ENCODE measurements at places on chromosomes 2 and 18. TPM values are rescaled to one million over a fixed set of nuclear protein-coding genes. Genes with fewer than 3 reads are reported as not detected.

DNA sequence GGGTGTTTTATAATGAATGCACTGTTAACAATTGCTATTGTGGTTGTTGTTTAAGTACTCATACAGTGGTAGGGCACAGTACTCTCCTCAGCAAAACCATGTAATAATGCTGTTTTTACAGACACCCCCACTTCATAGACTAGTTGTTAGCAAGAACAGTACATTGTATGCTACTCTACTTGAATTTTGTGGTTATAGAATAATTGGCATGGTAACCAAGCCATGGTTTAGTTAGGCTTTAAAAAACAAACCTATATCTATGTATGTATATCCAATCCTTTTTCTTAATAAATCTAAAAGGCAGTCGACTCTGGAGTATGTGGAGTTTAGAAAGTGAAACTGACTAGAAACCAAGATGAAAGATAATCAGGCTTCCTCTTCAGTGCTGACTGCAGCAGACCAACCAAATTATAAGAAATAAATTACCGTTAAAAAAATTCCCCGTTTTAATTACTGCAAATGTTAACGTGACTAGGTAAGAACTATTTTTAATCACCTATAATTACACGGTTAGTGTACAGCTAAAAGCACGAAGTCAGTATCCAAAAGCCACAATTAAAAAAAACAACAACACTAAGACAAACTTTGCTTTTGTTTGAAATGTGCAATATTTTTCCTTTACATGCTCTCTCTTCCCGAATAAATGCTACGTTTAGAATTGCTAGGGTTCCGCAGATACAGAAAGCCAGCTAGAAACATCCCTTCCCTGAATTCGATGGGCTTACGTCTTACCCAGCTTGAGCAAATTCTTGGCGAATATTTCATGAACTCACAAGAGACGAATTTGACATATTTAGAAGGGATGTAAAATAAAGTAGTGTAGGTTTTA lies 113.3 kb upstream of the SERTAD2 start:
- DNase-seq, result no peak

NT5C1B gene
- not detected for total RNA-seq

DNA sequence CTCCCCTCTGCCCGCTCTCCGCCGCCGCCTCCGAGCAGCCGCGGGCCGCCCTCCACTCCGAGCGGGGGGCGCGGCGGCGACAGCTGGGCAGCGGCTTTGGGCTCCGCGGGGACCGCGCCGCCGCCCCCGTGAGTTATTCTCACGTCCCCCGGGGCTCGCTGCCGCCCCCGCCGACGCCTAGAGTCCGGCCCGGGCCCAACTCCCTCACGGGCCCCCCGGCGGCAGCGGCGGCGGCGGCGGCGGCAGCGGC lies 645 bp downstream of the MIB1 start:
- no peak for DNase-seq

GRCh38 chr2:16204886-16205620 lies 264.7 kb downstream of the MYCN start:
- no peak for DNase-seq

DNA sequence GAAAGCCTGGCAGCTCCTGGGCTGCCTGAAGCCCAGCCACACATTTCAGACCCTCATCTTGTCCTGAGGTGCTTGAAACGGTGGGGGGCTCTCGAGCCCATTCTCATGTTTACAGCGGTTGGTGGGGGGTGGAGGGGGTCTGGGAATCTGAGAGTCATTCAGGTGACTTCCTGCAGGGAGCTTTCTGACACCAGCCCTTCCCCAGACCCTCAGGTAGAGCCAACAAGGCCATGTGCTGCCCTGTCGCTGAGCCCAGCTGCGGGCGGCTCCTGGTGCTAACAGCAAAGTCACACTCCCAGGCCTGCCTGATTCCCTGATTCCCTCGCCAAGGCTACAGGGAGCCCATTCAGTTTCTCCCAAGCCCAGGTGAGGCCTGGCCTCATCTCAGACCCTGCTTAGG lies 324.9 kb upstream of the MEX3C start:
- no peak for DNase-seq

ZEB2 gene
- total RNA-seq, result 69.6 TPM

GRCh38 chr18:7417727-7418126 lies 149.4 kb upstream of the PTPRM start:
- DNase-seq, result no peak

- DNase-seq, result no peak
Observed at GRCh38 chr2:120108749-120109148, 95.9 kb downstream of the EPB41L5 start.

- no peak for DNase-seq
Observed at GRCh38 chr2:112637289-112637660, 8.5 kb upstream of the SLC20A1 start.

- no peak for DNase-seq
Observed at GRCh38 chr2:109385506-109385905, 228.3 kb downstream of the SEPTIN10 start.

DNA sequence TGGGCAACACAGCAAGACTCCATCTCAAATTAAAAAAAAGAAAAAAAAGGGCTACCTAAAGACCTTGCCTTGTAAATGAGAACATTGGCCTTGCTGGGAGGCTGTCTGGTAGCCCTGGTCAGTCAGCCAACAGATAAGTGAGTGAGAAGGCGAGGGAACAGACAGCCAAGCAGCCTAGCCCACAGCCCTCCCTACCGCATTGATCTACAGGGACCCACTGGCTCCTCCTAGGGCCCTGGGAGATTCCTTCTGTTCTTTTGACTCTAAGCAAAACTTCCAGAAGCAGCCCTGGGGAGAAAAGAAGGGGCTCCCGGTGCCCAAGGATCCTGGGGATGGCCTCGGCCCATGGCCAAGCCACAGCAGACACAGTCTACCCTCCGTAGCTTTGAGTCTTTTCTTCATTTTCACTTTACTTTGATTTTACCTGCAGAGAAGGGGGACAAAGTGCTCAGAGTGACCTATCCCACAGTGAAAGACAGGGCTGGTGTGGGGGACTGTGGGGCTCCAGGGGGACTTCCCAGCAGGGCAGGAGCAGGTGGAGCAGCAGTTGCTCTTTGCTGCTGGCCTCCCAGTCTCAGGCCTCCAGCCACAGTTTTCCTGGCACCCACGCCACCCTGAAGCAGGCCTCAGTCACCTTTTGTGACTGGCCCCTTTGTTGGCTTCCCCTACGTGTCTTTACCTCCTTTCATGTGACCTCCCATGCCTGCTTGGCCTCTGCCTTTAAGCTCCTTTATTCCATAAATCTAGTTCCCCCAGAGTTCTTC lies 5.1 kb downstream of the CEP68 start:
- no peak for DNase-seq

SCYGR4 gene
- total RNA-seq, result not detected

DNA sequence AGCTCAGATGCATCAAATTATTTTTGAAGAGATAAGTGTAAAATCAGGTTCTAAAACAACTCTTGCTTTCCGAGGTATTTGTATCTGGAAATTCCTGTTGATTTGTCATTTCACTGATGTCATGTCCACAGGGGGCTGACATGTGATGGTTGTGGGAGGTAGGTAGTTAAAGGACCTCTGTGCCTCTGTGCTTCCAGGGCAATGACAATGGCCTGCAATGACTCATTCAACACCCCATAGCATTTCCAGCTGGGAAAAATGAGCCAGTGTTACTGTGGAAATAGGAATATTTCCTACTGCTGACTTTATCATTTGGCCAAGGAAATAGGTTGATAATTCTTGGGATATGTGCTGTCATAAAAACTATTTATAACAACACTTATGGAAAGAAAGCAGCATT lies 86.2 kb upstream of the CCDC195 start:
- DNase-seq, result no peak

COL4A3 gene
- total RNA-seq, result 0.96 TPM

BOLL gene
- total RNA-seq, result not detected

HNMT gene
- 9.4 TPM for total RNA-seq

INHA gene
- total RNA-seq, result 1.1 TPM

DNA sequence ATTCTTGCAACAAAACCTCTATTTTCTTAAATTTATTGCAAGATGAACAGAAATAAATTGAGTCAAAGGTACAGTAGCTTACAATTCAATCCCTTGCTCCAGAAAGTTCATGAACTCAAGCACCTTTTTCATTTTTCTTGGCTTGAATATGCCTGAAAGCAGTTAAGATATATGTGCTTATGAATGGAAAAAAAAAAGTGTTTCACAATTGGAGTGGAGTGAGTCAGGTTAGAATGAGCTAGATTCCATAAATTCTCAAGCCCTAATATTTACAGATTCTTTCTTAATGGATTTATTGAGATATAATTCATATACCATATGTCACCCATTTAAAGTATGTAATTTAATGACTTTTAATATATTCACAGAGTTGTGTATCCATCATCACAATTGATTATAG lies 39.6 kb upstream of the NEMP2 start:
- no peak for DNase-seq

FN1 gene
- total RNA-seq, result 567 TPM

DNA sequence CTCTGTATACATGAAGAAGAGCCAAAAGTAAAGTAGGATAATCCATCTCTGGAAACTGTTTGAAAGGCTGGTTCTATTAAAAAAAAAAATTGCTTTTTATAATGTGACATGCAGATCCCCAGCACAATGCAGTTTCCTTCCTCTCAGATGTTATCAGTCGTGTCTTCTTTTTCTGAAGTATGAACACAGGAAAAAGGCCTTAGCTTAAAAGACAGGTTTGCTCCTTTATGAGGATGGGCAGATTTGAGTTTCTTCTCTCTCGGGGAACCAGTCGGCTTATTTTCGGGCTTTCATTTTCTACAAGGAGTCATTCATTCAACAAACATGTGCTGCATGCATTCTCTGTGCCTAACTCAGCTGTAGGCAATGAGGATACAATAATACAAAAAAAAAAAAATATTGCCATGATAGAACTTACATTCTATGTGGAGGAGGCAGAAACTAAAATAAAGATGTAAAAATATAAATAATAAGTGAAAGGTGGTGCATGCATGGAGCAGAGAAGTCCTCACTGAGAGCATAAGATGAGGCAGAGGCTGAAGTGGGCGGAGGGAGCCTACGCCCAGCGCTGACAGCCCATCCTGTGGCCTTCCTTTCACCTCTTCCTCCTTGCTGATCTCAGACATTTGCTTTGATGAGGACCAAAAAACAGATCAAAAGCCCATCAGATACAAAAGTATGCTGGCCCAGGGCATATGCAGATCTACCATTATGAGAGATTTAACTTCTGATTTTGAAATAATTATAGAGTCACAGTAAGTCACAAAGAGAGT lies at the start of gene CD226:
TSS of gene CD226 (minus strand) at position 513 of the 773 bp plus-strand sequence. CDS start at position 46, 467 bp downstream.
- no peak for DNase-seq

DNA sequence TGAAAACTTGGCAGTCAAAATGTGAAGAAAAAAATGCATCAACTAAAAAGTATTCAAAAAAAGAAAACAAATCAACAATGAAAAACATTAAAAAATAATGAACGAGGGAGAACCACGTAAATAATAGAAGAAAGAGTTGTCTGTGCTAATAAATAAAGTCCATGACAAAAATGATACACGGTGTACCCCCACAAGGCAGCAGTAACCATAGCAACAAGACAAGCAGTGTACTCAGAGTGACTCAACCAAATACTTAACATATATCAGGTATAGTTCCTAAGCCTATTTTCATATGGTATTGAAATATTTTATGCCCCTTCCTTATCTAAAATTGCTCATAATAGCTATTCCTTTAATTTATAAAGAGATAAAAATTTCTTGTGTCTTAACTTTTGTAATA lies 162.3 kb upstream of the TMEM200C start:
- DNase-seq, result no peak

TEKT4 gene
- 0.35 TPM for total RNA-seq

DNA sequence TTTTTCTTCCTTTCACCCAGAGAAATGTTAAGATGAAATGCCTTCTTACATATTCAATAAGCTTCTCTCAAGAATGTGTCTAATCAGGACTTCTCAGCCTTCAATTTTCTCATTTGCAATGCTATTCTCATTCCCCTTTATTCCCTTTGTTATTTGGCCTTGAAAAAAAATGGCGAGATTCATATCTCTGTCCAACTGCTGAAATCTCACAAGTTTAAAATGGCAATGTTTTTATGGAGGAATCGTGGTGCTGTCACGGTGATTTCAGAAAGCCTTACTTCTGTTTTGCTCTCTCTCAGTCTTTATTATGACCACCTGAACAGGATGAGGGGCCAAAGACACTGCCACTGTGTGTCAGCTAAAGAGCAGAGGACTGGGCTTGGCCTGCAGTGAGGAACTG lies 928.5 kb downstream of the DCC start:
- DNase-seq, result no peak

UGT1A10 gene
- total RNA-seq, result not detected

BMP10 gene
- not detected for total RNA-seq

LCT gene
- not detected for total RNA-seq
